MM.1S (cell line): ENCODE measurements at places on chromosomes 13 and 19.

DNA sequence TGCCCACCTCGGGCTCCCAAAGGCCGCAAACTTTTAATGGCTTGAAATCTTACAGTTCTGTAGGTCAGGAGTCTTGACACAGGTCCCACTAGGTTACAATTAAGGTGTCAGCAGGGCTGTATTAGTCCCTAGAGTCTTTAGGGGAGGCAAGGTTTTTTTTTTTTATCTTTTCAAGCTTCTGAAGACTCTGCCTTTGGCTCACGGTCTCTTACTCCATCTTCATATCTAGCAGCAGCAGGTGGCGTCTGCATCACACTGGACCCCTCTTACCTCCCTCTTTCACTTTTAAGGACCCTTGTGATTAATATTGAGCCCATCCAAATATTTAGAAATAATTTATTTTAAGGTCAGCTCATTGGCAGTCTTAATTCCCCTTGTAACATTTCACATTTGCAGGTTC is 11.6 kb downstream of the MIR17HG start:
- no peak overlapping the region for H3K4me3 ChIP-seq
- no peak overlapping the region for H3K27ac ChIP-seq
- no peaks in the 10 kb centered on the region; the same call in 1 of the 2 replicates for H3K36me3 ChIP-seq
- DNase-seq: no peak
- H3K4me1 ChIP-seq: no peaks in the 10 kb centered on the region

- DNase-seq: peak; percentile 85
- peak overlapping the region; percentile 57 for H3K4me3 ChIP-seq
- H3K36me3 ChIP-seq: no peaks in the 10 kb centered on the region
- H3K27ac ChIP-seq: peak overlapping the region; percentile 97
- H3K4me1 ChIP-seq: peaks cover 41% of the 10 kb centered on the region
- H3K27me3 ChIP-seq: no peaks in the 10 kb centered on the region
Measured at GRCh38 chr19:44753932-44754749, 5.6 kb downstream of the BCL3 start.

DNA sequence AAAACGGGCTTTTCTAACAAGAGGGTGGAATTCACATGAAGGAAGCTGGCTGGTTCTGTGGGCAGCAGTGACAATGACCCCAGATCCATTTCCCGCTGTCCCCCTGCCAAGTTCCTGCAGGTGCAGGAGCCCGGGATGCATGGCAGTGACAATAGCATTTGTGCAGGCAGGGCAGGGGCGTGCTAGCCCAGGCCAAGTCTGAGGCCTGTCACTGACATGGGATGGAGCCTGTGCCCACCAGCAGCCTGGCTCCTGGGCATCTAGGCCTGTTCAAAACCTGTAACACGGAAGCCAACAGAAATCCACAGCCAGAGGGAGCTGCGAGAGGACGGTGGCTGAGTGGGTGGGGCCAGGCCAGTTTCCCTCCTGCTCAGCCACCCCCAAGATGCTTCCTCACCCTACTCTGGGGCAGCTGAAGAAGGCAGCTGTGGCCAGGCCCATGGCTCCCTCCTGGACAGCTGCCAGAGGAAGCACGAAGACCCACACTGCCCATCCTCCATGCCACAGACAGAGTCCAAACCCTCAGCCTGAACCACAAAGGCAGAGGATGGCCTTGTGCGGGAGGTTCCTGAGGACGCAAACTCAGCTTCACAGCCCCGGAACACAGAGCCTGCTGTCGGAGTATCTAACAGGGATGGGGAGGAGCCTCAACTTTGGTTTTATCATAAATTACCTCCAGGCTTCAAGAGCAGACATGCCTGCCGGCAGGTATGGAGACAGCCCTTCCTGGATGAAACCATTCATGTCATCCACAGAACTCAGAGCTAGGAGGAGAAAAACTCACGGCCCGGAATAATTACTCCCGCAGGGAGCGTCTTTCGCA is 74.0 kb downstream of the CEBPG start:
- no peak overlapping the region for H3K4me3 ChIP-seq
- H3K36me3 ChIP-seq: no peaks in the 10 kb centered on the region
- H3K27ac ChIP-seq: no peak overlapping the region
- H3K27me3 ChIP-seq: no peaks in the 10 kb centered on the region
- DNase-seq: no peak

DNA sequence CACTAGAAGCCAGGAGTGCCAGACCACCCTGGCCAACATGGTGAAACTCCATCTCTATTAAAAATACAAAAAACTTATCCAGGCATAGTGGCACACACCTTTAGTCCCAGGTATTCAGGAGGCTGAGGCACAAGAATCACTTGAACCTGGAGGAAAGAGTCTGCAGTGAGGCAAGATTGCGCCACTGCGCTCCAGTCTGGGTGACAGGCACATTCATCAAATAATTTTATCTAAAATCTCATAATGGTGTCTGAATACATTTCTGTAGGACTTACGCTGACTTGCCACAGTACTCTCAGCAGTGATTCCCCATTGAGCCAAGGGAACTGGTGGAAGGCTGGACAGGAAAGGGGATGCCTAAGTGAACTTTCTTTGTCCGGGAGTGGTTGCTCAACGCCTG is 4.3 kb upstream of the ZNF28 start:
- no peak for DNase-seq
- no peaks in the 10 kb centered on the region for H3K27me3 ChIP-seq
- H3K4me3 ChIP-seq: no peak overlapping the region
- H3K27ac ChIP-seq: no peak overlapping the region

DNA sequence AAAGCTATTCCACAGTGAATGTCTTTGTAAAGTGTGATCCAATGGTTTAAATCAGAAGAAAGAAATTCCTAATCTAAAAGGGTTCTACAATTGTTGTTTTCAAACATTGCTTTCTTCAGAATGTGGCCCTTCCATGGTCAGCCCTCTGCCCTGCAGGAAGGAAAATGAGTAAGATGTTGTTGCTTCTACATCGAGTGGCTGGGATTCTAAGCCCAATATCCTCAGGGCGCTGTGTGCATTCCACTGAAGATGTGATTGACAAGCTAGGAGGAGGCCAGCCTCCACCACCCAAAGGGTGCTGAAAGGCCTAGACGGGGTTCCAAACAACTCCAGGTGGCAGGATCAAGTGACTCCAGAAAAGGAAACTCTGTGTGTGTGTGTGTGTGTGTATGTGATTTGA is 316.9 kb upstream of the TSHZ3 start:
- no peaks in the 10 kb centered on the region for H3K36me3 ChIP-seq
- H3K4me3 ChIP-seq: no peak overlapping the region
- peaks cover 37% of the 10 kb centered on the region for H3K27me3 ChIP-seq
- DNase-seq: no peak
- H3K4me1 ChIP-seq: no peaks in the 10 kb centered on the region

GRCh38 chr13:101398191-101398590 is 18.1 kb downstream of the NALCN start:
- no peak for DNase-seq
- no peaks in the 10 kb centered on the region for H3K27me3 ChIP-seq
- no peaks in the 10 kb centered on the region for H3K4me1 ChIP-seq
- no peaks in the 10 kb centered on the region for H3K36me3 ChIP-seq

- H3K36me3 ChIP-seq: no peaks in the 10 kb centered on the region
- no peak overlapping the region for H3K27ac ChIP-seq
- no peaks in the 10 kb centered on the region for H3K4me1 ChIP-seq
Measured at GRCh38 chr13:53411463-53411862, 382.9 kb downstream of the OLFM4 start.

DNA sequence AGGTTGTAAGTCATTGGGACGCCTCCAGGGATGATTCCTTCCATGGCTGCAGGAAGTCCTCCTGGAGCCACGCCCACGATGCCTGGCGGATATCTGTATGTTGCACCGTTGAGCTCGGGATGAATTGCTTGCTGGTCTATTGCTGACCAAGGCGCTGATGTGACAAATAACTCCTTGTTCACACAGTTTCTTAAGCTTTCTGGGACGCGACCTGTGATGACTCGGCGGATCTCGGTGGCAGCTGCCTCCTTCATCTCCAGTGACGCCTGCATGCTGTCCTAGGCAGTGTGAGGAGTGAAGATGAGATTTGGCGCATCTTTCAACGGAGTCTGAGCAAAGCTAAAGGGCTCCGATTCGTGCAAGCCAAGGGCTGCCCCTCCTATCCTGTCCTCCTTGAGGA is 7.6 kb upstream of the ZNF566 start:
- H3K27ac ChIP-seq: no peak overlapping the region
- H3K36me3 ChIP-seq: no peaks in the 10 kb centered on the region
- no peaks in the 10 kb centered on the region for H3K4me1 ChIP-seq

GRCh38 chr13:49740870-49741269 is 49.6 kb upstream of the EBPL start:
- H3K4me1 ChIP-seq: no peaks in the 10 kb centered on the region
- no peak overlapping the region for H3K4me3 ChIP-seq
- H3K27ac ChIP-seq: no peak overlapping the region
- H3K27me3 ChIP-seq: no peaks in the 10 kb centered on the region
- DNase-seq: no peak
- H3K36me3 ChIP-seq: no peaks in the 10 kb centered on the region

- H3K4me3 ChIP-seq: no peak overlapping the region
- H3K4me1 ChIP-seq: no peaks in the 10 kb centered on the region
- no peaks in the 10 kb centered on the region for H3K27me3 ChIP-seq
- no peaks in the 10 kb centered on the region for H3K36me3 ChIP-seq
Measured at GRCh38 chr13:111429064-111429558, 108.7 kb downstream of the TEX29 start.

DNA sequence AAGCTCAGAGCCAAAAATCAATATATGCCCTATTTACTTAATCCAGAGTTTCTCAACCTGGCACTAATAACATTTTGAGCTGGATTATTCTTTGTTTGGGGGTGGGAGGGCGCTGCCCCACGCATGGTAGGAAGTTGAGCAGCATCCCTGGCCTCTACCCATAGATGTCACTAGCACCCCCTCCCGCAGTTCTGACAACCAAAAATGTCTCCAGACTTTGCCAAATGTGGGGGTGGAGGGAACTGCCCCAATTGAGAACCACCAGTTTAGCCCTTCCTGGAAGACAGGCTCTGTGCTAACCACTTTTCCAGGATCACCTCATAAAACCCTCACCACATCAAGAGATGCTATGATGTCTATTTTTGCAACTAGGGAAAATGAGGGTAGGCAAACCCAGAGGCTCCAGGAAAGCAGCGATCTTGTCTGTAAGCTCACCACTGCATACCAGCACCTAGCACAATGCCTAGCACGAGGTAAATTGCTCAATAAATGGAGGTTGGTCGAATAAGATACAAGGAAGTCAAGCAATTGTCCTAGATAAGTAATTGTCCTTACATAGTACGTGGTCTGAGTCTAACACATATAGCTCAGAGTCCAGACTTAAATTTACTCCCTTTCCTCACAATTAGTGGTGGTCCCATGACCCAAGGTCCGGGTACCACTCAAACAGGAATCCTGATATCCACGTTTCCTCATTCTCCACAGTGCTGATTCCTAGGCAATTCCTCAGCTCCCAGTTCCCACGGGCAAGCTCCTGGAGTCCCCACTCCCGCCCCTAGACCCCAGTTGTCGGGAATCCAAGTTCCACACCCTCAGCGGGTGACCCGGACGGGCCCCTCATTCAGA is 892 bp downstream of the TRIR start:
- peak overlapping the region; percentile 80 for H3K27ac ChIP-seq
- no peaks in the 10 kb centered on the region for H3K27me3 ChIP-seq

DNA sequence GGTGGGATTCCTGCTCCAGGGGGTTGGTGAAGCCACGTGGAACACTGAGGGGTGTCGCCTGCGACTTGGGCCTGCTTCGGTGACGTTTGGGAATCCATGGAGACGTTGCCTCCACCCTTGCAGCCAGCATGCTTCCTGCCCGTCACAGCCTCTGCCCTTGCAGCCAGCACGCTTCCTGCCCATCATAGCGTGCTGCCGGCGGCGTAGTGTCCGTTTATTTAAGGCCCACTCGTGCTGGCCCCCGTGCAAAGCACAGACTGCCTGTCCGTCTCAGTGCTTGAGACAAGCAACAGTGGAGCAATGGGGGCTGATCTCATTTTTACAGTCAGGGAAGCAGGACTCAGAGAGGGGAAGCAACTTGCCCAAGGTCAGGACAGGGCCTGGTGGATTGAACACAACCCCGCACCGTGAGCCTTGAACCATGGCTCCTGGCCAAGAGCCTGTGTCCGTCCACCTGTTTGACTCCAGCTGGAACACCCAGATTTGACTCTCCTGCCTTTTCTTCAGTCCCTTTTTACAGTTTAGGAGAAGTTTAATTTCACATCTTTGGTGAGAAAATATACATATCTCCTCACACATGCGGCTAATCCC is 149.6 kb downstream of the TEX29 start:
- H3K36me3 ChIP-seq: no peaks in the 10 kb centered on the region
- H3K4me3 ChIP-seq: no peak overlapping the region
- no peaks in the 10 kb centered on the region for H3K27me3 ChIP-seq
- H3K27ac ChIP-seq: no peak overlapping the region
- H3K4me1 ChIP-seq: no peaks in the 10 kb centered on the region

GRCh38 chr19:30566681-30567420 is 194.7 kb downstream of the ZNF536 start:
- no peak overlapping the region for H3K4me3 ChIP-seq
- DNase-seq: no peak
- H3K27ac ChIP-seq: no peak overlapping the region
- H3K27me3 ChIP-seq: peaks cover 34% of the 10 kb centered on the region
- no peaks in the 10 kb centered on the region for H3K4me1 ChIP-seq

GRCh38 chr19:14006085-14006765 is at the start of gene RFX1:
TSS of gene RFX1 (minus strand) at chr19:14006320. CDS start at chr19:13993843, 12,477 bp downstream.
- H3K4me1 ChIP-seq: peaks cover 8% of the 10 kb centered on the region
- H3K27me3 ChIP-seq: no peaks in the 10 kb centered on the region
- DNase-seq: peak; percentile 99

- H3K27ac ChIP-seq: peak overlapping the region; percentile 91; the same call in 1 of the 2 replicates
- H3K27me3 ChIP-seq: peaks cover 18% of the 10 kb centered on the region
- no peak for DNase-seq
- H3K4me3 ChIP-seq: peak overlapping the region; percentile 86
- H3K4me1 ChIP-seq: no peaks in the 10 kb centered on the region
- H3K36me3 ChIP-seq: no peaks in the 10 kb centered on the region
Measured at GRCh38 chr19:8831832-8832131, 322 bp downstream of the ZNF558 start.

- no peaks in the 10 kb centered on the region for H3K27me3 ChIP-seq
- H3K27ac ChIP-seq: no peak overlapping the region
- DNase-seq: no peak
- no peak overlapping the region for H3K4me3 ChIP-seq
Measured at GRCh38 chr13:29537736-29538651, 57.5 kb downstream of the SLC7A1 start.
